Right lobe of liver (tissue), 6 donors: ENCODE measurements at places on chromosomes 2 and 18. TPM values are rescaled to one million over a fixed set of nuclear protein-coding genes. Genes with fewer than 3 reads are reported as not detected.

- DNase-seq = no peak
Observed at GRCh38 chr2:120091436-120091835, 78.6 kb downstream of the EPB41L5 start.

- no peak for DNase-seq
Observed at GRCh38 chr18:4641771-4642368, 186.8 kb upstream of the DLGAP1 start.

DNA sequence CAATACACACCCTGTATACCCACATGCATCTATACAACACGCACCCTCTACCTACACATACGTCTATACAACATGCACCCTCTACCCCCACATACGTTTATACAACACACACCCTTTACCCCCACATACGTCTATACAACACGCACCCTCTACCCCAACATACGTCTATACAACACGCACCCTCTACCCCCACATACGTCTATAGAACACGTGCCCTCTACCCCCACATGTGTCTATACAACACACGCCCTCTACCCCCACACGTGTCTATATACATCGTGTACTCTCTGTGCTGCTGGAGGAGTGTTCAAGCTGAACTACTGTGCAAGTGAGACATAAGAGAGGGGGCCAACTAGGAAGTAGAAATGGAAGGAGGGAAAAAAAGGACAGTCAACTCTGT, 621.7 kb upstream of the HS6ST1 start:
- no peak for DNase-seq

DNA sequence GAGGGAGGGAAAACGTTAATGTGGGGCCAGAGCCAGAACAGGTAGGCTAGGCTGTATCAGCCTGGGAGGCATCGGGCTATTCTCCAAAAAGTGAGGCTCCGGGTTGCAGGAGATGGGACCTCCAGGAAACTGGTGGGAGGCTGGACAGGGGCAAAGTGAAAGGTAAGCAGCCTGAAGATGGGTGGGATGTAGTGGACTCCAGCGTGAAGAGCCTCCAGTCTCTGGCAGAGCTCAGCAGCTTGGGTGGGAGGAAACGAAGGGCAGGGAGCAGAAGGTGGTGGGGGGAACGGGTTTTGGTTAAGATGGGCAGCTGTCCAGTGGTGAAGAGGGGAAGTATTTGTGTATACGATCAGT, 3.1 kb upstream of the EMX1 start:
- DNase-seq = no peak

DNA sequence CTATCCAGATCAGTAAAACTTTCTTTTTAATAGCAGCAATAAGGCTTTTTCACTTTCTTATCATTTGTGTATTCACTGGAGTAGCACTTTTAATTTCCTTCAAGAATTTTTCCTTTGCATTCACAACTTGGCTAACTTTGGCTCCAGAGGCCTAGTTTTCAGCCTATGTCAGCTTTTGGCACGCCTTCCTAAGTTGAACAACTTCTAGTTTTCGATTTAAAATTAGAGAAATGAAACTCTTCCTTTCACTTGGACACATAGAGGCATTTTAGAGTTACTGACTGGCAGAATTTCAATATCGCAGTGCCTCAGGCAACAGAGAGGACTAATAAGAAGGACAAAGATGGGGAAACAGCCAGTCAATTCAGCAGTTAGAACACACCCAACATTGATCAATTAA, 577.4 kb downstream of the DSC3 start:
- DNase-seq = no peak

DNA sequence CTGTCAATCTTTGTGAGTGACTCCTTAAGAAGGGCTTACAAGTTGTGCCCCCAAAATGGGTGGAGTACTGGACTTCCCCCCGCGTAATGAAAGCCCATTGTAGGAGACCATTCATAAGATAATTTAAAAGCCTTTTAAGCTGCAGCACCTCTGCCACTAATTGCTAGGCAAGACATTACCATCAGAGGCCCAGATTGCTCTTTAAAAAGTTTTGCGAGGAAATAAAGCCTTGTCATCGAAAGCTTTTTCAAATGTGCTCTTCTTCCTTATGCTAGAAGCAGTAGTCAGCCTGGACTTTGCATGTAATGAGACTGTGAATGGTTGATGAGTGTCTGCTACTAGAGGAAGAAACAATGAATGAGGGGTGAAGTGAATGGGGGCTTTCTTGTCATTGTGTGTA, 345.3 kb upstream of the CDH2 start:
- no peak for DNase-seq

- DNase-seq = no peak
Observed at GRCh38 chr18:25146512-25146910, 205.5 kb downstream of the ZNF521 start.

DNA sequence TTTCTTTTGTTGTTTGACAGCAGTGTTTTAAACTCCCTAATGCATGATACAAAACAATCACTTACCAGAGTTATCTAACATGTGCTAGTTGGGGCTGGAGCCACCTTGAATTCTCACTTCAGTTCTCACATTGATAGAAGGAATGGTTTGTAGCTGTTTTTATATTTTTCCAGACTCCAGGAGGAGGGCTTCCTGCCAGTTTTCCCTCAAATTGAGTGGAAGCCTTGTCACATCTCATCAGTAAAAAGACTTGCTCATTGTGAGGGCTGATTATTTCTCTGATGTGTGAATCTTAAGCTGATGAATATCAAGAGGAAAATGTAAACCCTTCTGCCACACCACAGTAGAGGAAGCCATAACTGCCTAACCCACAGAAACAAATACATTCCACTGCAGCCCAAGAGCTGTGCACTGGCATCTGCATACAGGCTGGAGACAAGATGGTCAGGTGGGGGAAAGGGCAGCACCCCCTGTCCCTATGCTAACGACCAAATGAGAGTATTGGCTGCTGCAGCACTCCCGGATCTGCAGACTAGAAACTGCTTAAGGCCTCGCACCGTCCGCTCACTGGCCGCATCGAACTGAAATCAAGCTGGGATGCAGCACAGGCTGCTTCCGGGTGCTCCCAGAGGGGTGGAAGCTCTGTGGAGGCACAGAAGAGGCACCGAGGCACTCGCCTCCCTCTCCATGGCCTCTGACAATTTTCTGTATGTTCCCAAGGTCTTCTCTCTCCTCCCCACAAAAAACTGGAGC, 73.7 kb upstream of the TPO start:
- DNase-seq = no peak

- DNase-seq = no peak
Observed at GRCh38 chr18:64119916-64120315, 29.0 kb downstream of the LINC00305 start.

- no peak for DNase-seq
Observed at GRCh38 chr18:76975577-76976110, 153.3 kb downstream of the ZNF236 start.

DNA sequence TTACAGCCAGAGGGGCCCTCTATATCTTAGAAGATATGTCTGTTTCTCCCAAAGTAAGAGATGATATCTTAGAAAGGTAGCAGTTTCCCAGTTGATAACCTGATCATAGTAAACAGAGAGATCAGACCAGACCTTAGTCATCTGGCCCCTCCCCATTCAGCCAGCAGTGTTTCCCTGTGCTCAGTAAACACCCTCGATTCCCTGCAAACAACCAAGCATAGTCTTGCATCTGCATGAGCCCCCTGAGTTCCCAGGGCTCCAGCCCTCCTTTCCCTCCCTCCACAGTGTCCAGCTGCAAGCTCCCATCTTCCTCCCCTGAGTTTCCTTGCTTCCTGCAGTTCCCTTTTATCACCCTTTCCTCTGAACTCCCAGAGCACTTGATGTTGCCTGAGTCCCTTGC, 20.3 kb downstream of the NRP2 start:
- no peak for DNase-seq

- DNase-seq = no peak
Observed at GRCh38 chr2:36146765-36147164, 208.8 kb upstream of the CRIM1 start.

DNA sequence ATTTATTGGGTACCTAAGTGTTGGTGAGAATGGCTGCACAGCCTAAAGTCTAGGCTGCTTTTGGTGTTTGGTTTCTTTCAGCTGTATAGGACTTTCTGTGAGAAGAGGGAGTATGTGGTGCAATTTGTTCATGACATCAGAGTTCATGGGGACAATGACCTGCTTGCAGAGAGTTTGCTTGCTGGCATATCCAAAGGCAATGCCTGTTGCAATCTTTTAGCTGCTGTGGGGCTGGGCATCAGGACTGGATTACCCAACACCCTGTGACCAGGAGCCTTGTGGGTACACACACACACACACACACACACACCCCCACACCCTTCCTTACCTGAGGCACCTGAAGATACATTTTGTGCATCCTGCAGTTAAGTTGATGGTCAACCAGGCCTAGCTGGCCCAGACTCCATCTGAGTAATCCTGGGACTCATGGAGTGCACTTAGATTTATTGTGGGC, 68.4 kb downstream of the LIPG start:
- DNase-seq = peak; percentile 91

DNA sequence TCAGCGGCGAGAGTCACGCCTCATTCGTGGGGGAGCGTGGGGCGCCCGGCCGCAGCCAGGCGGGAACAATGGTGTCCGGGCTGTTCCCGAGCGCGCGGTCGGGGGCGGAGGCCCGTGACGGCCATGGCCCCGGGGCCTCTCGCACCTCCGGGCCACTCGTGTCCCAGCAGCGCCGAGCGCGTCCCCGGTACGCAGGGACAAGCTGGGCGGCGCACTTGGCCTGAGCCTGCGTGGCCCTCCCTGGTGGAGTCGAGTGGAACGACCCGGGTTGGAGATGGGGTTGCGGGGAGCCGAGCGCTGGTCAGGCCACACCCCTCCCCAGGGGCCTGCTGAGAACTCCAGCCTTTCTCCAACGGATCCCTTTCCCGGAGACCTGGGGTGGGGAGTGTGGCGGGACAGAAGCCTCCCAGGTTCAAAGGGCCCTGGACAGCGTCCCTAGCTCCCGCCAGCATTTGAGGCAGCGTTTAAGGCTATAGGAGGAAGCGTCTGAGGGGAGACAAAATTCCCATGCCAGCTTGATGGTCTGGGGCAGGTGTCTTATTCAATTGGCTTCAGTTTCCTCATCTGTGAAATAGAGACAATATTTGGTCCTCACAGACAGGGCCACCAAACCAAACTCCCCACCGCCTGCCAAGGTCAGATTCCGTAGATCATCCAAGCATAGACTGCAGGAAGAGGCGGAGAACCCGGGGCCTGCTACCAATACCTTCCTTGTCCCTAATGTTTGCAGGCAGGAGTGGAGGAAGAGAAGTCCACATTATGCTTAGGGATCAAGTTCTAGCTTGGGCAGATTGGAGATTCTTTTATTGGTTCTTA, 553 bp downstream of the CNDP2 start:
- peak; percentile 77 for DNase-seq

DNA sequence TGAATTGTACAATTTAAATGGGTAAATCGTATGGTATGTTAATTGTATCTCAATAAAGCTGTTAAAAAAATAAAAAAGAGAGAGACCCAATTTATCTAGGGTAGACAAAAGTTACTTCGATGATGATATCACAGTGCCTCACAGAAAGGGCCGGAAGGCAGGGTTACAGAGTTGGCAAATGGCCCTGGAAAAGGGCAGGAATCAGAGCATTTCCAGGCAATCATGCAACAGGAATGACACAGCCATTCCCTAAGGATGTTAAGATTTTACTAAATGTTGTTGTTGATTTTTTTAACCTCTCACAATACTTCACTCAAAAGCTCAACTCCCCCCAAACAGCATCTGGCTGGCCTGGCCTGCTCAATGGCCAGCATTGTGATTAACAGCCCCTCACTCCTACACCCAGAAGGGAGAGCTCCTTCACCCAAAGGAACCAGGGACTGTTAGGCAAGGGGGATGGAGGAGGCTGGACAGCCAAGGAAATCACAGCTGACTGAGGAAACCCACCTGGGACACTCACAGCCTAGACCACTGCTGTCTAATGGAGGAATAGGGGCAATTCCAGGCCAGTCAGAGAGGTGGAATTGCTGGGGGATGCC, 7.7 kb upstream of the SP100 start:
- DNase-seq = peak; percentile 40

DNA sequence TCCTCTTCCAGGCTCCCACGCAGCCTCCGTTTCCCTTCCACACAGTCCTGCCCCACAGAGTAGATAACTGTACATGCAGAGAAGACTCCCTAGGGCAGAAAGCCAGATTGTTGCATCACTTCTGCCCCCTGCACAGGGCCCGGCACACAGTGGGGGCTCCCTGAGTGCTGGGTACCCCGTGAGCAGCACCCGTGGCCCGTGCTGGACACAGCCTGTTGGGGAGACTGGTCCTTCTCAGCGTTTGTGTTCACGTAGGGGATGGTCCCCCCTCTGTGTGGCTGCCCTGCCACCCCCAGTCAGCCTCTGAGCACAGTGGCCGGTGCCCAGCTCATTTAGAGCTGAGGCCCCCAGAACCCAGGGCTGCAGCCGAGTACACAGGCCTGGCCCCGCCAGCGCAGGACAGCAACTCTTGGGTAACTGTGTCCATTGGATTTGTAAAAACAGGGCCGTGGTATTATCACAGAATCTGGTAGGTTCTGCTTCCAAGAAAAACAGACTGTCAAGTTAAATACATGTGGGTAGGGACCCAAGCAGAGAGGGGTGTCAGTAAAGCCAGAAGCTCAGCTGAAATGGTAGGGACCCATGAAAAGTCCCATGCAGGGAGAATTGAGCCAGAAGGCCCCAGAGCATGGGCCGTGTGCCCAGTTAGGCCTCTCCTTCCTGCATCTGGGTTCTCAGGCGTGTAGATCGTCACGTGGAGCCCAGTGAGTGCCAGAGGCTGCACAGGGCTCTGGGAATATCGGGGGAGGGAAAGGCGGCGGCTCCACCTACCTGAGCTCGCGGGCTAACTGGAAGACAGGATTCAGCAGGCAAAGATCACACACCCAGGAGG, 257.3 kb downstream of the ATAD2B start:
- DNase-seq = no peak

Gene TMEM169
- total RNA-seq = 0.43 TPM

Gene HOXD1
- total RNA-seq = not detected

Gene DNAH7
- 0.34 TPM for total RNA-seq

Gene QPCT
- total RNA-seq = 1.2 TPM
